KG1 (cell line): ENCODE measurements at places on chromosomes 1 and 21.
A peak's percentile ranks its signal among the peaks of the same experiment; 100 is the strongest.

DNA sequence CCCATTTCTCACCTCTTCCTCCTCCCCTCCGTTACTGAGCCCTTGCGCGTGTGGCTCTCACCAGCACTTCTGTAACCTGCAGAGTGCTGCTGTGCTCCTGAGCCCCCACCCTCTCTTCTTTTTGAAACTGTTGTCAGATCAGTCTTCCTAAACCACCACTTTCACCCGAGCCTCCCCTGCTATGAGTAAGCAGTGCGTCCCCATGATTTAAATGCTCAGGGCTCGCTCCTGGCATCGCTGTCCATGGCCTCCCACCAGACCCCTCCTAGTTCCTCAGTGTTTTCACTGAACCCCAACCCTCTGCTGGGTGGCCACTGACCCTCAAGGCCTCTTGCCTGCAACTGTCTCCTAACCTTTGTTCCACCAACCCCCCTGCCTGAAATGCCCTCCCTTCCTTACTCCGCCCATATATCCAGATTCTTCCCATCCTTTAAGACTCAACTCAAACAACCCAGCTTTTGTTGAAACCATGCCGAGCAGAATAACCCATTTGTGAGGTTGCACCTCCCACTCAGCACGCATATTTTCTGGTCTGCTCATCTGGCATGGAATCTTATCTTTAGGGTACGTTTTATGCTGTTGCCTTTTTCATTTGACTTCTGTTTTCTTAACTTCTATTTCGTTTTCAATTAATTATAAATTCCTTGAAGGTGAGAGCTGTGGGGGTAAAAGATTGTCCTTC is 64.5 kb upstream of the FAM3B start:
- DNase-seq = no peak

- DNase-seq = no peak
Observed at GRCh38 chr1:106817575-106817974, 238.9 kb upstream of the PRMT6 start.

GRCh38 chr1:243974451-243975292 is 76.4 kb upstream of the ZBTB18 start:
- no peak for DNase-seq

DNA sequence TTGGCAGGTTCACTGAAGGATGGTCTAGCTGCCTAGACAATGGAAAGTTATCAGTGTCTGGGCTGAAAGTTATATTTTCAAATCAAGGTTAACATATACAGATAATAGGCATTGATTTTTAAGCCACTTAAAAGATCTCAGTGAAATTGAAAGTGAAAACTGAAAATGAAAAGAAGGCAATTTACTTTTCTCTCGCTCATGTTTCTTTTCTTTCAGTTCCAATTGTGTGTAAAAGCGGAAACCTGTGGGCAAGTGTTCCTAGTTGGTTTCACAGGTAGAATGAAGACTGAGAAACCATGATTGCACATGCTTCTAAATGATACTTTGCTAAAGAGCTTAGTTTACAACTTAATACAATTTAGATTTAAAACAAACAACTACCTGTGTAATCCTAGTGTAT is 383.7 kb downstream of the ZP4 start:
- no peak for DNase-seq

- peak; percentile 33 for DNase-seq
Observed at GRCh38 chr1:46223472-46223943, 20.4 kb downstream of the LURAP1 start.

GRCh38 chr1:224632381-224632871 is 16.3 kb downstream of the CNIH3 start:
- no peak for DNase-seq

DNA sequence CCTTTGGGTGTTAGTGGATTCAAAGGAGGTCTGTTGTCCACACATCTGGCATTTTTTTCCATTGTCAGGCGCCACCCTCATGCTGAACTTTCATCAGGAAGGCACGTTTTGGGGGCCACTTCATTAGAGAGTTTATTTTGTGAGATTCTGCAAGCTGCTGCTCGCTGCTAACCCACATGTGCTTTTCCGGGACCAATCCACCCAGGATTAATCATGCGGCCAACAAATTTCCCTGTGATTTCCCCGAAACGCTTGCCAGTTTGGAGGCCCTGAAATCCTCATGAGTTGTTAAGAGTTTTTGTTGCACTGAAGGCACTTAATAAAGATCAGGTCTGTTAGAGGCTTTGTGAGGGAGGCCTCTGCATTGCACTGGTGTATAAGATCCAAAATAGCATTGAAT is 2.4 kb downstream of the PDPN start:
- no peak for DNase-seq

DNA sequence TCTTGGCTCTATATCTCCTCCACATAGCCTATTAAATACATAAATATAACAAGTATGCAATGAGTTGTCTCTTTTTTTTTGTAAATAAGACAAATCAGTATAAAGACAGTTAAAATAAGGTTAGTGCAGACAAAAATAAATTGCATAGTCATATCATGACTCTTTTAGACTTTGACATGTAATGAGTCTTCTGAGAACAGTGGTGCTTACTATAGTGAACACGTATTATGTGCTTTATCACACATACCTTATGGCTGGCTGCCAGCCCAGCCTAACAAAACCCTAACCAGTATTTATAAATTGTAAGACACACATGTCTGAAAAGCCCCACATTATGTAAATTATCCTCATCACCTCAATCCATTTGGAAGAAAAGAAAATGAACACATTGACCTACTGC is 29.1 kb upstream of the F13B start:
- DNase-seq = no peak

GRCh38 chr1:28865997-28866650 is 48.2 kb upstream of the EPB41 start:
- DNase-seq = no peak

GRCh38 chr1:22352355-22352754 is 99.3 kb upstream of the ZBTB40 start:
- DNase-seq = no peak

DNA sequence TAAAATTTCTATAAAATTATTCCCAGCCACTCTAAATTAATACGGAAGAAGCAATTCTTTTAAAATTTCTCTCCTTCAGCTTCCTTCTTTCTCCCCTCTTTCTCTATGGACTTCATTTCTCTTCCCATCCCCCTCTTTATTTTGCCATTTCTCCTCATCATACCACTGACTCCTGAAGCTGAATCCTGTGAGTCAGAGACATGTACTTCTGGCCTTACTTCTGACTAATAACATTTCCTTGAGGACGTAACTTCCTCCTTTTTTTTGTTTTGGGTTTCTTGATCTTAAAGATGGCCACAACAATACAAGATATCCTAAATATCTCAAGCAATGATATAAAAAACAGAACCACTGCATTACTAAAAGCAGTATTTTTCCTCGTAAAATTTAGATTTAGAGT is 63.6 kb upstream of the DENND1B start:
- no peak for DNase-seq

DNA sequence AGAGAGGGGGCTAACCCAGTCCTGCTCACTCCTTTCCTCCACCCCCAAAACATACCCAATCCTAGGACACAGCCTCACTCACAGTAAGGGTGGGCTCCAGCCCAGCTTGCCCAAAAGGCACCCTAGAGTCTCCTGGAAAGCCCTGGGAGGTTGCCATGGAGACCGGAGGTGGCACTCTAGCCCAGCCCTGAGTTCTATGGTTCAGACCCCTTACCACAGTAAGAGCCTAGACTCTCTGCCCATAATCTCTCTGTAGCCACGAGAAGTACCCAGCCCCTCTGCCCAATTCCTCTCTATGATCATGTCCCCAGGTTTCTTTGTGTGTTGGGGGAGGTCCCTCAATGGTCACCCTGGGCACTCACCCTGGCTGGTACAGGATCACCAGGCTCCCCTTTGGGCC is 14.4 kb downstream of the COL16A1 start:
- DNase-seq = no peak
